ENCODE measurements at places on chromosomes 4 and X. TPM values are rescaled to one million over a fixed set of nuclear protein-coding genes. Genes with fewer than 3 reads are reported as not detected.

The SLITRK2 gene
- polyA plus RNA-seq: 1.4 TPM

The STAG2 gene
- polyA plus RNA-seq: 123 TPM

The SUPT20HL1 gene
- not detected for polyA plus RNA-seq

The NONO gene
- 661 TPM for polyA plus RNA-seq

The OTUD6A gene
- polyA plus RNA-seq: not detected

The BEX1 gene
- polyA plus RNA-seq: 58.1 TPM

The NXF3 gene
- polyA plus RNA-seq: not detected

The KCND1 gene
- polyA plus RNA-seq: 3.9 TPM

The SLC38A5 gene
- polyA plus RNA-seq: 10.3 TPM

The SLC30A9 gene
- polyA plus RNA-seq: 85.9 TPM

The PABPC1L2A gene
- not detected for polyA plus RNA-seq

The H2BW2 gene
- polyA plus RNA-seq: 0.99 TPM

The CLTRN gene
- 20.8 TPM for polyA plus RNA-seq

The ADAD1 gene
- not detected for polyA plus RNA-seq

The FRAS1 gene
- 103 TPM for polyA plus RNA-seq

The RPS6KA3 gene
- 24.9 TPM for polyA plus RNA-seq

The CLCN4 gene
- 4.7 TPM for polyA plus RNA-seq

The RADX gene
- polyA plus RNA-seq: 4.8 TPM

The HTN3 gene
- polyA plus RNA-seq: not detected

The ABLIM2 gene
- 6.1 TPM for polyA plus RNA-seq

The STATH gene
- polyA plus RNA-seq: 0.50 TPM

All from renal pelvis (tissue), 12 donors.